ENCODE measurements at places on chromosomes 6 and 20.

DNA sequence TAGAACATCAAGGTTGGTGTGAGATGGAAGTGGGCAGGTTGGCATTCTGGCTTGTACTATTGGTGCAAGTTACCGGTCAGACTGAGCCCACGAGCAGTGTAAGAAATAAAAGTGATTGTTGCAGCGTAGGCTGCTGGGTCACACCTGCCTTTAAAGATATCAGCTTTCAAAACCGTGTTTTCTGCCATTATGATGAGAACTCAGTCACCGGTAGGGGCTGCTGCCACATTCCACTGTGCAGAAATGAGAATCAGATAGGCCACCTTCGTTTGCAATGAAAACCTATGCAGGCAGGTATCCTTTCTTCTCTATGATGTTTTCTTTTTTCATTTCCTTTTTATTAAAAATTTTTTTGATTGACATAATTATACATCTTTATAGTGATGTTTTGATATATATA lies 168.5 kb downstream of the MYLK4 start:
- DNase-seq, result no peak

DNA sequence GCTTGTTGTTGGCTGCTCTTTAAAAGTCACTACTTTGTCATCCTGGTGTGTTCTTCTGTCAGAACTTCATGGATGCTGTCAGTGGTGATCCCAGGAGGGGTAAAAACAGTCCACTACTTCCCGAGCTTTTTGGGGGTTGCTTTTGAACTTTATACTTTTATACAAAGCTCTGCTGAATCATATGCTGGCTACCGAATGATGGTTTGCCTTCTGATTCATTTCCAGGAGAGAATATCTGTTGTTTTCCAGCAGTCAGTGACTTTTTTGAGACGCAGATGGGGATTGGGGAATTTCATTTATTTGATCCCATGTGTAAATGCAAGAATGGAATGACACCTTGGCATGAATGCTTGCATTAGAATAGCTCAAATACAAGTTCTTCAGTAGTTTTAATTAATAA lies 32.7 kb upstream of the COL10A1 start:
- no peak for DNase-seq

DNA sequence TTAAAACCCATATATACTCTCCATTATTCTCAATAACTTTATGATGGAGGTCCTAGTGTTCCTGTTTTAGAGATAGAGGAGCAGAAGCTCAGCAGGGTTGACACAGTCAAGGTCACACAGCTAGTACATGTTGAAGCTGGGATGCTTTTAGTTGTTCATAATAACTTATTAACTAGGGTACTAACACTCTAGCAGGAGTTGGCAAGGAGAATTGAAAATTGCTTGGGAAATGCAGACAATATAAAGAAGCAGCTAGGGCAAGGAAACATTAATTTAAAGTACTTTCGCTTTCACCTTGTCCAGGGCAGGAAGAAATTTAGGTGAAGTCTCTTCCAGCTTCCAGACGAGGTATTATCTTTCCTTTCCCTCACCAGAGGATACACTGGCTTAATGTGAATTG lies 133.7 kb downstream of the RCAN2 start:
- no peak for DNase-seq

- DNase-seq, result no peak
These were observed 280.3 kb upstream of the JARID2 start for GRCh38 chr6:14965424-14966075.

DNA sequence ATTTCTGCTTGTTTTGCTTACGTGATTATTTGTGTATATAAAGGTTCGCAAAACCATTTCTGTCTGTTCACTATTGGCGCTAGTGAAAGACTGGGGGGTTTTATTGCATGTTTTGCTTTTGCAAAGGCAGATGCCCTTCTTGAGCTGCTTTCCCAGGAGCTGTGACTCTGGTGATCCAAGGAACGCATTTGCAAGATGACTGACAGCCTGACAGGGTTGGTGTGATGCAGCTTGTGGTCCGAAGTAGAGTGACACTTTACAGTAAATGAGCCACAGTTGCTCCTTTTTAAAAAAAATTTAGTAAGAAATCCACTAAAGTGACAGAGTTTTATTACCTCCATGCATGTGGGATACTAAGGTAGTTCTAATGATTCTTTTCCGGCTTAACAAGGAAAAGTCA lies 73.7 kb downstream of the TPD52L1 start:
- no peak for DNase-seq

- no peak for DNase-seq
These were observed 50.1 kb downstream of the SLC9A8 start for GRCh38 chr20:49862607-49863200.

DNA sequence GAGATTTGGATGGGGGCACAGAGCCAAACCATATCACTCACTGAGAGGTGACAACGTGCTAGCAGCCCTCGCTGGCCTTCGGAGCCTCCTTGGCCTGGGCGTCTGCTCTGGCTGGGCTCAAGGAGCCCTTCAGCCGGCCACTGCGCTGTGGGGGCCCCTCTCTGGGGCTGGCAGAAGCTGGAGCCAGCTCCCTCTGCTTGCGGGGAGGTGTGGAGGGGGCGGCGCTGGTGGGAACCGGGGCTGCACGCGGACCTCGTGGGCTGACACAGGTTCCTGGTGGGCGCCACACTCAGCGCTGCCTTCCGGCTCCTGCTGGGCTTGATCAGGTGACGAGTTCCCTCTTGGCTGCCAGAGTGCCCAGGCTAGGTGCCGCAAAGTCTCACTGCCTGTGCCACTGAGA lies 489.2 kb downstream of the PKHD1 start:
- DNase-seq, result no peak

DNA sequence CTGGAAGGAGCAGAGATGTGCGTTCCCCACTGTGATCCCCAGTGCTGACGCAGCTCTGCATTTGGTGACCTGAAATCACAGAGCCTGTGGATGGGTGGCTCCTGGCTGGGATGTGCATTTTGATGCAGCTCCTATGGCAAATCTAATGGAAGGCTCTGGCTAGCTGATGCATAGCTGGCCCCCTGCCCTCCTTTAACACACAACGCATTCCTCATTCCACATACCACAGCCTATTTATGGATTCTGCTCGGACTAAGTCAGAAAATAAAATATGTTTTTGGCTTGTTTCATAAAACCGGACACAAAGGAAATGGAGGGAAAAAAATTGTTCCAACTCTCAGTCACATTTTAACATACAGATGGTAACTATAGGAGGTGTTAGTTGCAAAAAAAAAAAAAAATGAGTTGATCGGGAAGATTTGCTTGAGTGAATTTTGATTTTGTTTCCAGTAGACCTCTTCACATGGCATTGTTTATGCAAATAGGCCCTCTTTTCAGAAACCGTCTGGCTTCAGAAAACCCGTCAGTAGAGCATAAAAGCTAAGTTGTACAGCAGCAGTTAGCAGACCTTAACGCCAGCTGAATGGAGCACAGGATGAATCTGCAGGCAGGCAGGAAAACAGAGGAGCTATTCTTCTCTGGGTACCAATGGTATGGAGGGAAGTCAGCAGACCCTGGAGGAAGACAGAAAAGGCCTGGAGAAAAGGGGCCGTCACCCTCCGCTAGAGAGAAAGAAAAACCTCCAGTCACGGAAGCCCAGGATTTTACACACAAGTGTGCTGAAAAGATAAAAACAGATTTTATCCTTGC lies 215.4 kb downstream of the HDGFL1 start:
- DNase-seq, result no peak

DNA sequence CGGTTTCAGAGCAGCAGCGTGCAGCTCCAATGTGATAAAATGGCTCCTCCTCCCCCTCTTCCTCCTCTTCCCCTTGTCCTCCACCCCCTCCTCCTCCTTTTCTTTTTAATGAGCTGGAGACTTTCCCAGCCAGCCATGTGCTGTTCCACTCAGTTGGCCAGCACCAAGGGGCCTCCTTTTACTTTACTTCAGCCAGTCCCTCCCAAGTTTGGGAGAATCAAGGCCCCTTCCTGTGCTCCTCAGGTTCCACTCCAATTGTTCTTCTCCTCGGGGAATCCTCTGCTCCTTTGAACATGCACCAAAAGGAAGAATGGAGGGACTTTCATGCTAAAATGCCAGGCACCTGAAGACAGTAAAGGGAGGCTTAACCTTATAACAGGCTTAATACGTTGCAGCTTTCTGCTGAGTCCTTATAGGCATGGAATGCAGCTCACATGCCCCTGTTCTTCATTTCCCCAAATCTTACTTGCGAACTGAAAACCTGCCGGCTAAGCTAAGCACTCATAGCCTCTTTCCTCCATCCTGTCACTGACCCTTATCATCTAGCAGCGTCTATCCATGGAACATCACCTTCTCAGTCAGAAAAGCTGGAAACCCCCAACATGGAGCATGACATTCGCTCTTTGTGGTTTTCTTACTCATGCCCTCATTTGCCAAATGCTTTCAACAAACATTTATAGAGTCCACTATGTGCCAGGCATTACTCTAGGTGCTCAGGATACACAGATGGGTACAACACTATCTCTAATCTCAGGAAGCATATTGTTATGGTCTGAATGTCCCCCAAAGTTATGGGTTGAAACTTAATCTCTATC lies 170.6 kb downstream of the PHACTR1 start:
- DNase-seq, result no peak

GRCh38 chr6:104396077-104396476 lies 463.6 kb downstream of the HACE1 start:
- DNase-seq, result no peak

- no peak for DNase-seq
These were observed 12.8 kb downstream of the NPEPL1 start for GRCh38 chr20:58705208-58705926.

DNA sequence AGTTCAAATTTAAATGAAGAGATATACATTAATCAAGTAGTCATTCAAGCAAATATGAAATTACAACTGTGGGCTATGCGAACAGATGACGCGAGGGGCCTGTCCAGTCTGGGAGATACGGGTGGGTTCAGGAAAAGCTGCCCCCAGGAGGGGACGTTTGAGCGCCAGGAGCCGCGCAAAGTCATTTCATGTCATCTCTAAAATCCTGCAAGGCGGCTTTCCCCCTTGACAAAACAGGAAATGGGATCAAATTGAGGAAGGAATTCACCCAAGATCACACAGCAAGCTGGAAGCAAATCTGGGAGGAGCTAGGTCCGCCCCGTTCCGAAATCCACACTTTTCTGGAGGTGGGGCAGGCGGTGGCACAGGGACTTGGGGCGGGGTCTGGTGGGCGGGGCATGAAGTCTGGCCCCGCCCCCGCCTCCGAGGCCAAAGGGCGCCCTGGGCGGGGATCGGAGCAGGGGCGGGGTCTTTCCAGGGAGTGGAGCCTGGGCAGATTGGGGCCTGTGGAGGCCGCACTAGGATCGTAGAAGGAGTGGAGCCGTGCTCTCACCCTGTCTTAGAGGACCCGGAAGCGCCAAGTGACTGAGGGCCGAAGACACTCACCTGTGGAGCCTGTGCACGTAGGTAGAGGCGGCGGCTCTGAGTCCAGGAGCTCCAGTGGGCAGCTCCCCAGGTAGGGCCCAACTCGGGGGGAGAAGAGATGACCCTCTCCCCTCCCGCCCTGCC lies at the start of gene LPIN3:
Gene LPIN3 (plus strand): TSS at position 495 of the 729 bp plus-strand sequence. CDS start 4,983 bp downstream, outside the sequence.
- DNase-seq, result peak; percentile 58

DNA sequence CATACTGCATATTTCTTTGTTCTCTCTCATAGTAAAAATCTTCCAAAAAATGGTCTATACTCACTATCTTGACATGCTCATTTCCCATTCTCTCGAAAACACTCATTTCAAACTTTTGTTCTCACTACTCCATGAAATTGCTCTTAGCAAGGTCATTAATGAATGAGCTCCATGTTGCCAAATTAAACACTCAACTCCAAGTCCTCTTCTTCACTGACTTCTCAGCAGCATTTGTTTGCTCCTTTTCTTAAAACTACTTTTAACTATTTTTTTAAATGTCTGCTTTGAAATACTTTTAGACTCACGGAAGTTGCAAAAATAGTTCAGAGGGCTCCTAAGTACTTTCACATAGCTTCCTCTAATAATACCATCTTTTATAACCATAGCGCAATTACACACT lies 274.0 kb upstream of the PREP start:
- DNase-seq, result no peak

DNA sequence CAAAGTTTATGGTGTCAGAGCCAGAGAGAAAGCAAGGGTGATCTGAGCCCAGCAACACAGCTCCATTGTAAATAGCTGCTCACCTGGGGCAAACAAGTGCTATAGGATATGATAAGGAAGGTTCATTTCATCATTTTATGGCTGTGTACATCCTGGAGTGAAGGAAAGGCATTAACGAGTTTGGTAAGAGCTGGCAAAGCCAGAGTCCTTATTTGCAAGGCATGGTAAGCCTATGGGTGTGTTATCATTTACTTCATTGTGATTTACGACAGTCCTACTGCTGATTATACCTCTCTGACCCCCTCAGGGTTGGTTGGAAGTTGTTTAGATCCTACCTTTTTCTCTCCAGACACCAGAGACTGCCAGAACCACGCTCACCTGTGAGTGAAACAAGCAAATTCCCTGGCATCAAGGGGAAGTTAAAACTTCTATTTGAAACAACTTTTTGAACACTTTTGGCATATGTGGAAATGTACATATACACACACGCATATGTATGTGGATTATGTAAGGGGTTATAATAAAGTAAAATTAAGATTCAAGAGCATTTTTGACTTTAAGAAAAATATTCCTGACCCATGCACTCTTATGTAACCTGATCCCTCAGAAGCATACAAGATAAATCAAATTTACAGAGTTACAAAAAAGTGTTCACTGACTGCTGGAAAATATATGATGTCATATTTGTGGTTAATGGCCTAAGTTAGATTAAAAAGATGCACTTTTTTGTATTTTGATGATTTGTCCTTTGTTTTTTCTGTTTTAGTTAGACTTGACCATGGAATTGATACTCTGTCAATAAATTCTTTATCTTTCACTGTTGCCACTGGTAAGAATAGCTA lies 40.4 kb upstream of the EDN1 start:
- no peak for DNase-seq

DNA sequence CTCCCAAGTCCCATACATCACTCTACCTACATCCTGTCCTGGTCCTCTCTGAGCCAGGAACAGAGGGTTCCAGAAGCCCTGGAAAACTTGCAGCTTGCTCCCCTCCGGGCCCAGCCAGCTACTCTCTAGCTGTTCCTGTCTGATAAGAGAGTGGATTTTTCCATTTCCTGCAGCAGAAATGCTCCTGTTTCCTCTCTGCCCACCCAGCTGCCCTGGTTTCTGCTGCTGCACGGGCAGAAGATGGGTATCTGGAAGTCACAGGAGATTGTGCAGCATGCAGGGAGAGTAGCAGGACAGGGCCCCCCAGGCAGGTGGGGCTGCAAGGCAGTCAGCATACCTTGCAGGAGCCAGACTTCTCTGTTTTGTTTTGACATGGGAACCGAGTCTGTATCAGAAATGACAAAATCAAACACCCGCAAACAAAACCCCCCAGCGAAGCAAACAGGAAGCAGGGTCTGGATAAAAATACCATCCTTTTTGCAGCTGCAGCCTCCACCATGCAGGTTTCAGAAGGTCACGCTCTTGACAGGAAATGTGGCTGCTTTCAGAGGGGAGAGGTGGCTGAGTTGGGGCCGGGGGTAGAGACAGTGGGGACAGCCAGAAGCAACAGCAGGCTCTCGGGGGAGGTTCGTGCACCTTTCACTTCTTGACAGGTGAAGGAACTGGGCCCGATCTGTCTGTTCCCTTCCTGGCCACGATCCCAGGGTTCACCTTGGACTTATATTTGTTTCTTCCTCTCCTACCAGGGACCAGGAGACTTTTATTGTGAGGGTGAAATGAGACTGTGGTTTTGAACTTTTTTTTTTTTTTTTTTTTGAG lies 50.8 kb upstream of the FAM83D start:
- peak; percentile 86 for DNase-seq

- DNase-seq, result no peak
These were observed 124.9 kb downstream of the SOBP start for GRCh38 chr6:107614828-107615227.

All from CD4-positive, alpha-beta T cell treated with Interleukin-17A for 1 hour (primary cell).